Thoracic aorta (tissue), 2 donors: ENCODE measurements at places on chromosomes 11 and 22.

GRCh38 chr11:128188346-128189004 is 398.9 kb downstream of the ETS1 start:
- DNase-seq, result no peak
- H3K4me1 ChIP-seq, result no peaks in the 10 kb centered on the region
- no peaks in the 10 kb centered on the region for H3K27me3 ChIP-seq
- no peaks in the 10 kb centered on the region for H3K36me3 ChIP-seq

DNA sequence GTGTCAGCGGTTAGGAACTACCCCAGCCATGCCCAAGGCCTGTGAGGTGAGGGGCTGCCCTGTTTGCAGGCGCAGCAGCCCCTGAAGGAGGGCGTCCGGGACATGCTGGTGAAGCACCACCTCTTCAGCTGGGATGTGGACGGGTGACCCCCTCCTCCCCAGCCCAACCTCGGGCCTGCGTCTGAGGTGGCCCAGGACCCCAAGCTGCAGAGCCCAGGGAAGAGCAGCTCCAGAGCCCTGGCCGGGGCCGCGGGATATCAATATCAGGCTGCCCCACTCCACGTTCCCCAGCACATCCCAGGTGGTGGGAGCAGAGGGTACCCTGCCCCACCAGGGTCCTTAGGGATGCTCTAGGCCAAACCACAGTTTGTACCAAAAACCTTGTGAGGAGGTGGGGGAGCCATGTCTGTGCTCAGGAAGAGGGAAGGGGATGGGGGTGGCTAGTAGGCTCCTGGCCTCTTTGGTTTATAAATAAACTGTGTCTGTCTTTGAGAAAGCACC is 39.3 kb downstream of the SGSM3 start:
- no peak overlapping the region for H3K27ac ChIP-seq
- peaks cover 47% of the 10 kb centered on the region for H3K36me3 ChIP-seq
- H3K4me1 ChIP-seq, result no peaks in the 10 kb centered on the region
- H3K27me3 ChIP-seq, result no peaks in the 10 kb centered on the region

DNA sequence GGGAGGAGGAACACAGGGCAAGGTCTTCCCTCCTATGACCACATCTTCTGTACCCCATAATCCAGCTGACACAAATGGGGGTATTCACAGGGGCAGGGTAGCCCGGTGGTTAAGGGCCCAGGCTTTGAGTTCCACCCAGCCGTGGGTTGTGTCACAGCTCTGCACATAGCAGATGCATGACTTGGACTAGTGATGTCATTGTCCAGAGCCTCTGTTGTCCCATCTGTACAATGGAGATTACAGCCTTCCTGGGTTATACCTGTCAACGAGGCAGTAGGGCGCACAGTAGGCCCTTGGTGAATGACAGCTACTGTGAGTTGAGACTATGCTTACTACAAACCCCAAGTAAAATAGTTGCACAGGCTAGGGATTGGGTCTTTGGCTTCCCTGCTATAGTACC is 99.3 kb upstream of the CRYBB3 start:
- H3K27me3 ChIP-seq, result no peaks in the 10 kb centered on the region
- DNase-seq, result no peak
- peak overlapping the region; percentile 79 for H3K27ac ChIP-seq
- no peaks in the 10 kb centered on the region for H3K36me3 ChIP-seq
- H3K4me3 ChIP-seq, result no peak overlapping the region

GRCh38 chr22:26702906-26703830 is 45.8 kb downstream of the MIAT start:
- no peaks in the 10 kb centered on the region for H3K4me1 ChIP-seq
- H3K27me3 ChIP-seq, result no peaks in the 10 kb centered on the region
- H3K4me3 ChIP-seq, result no peak overlapping the region
- no peak overlapping the region for H3K27ac ChIP-seq
- DNase-seq, result no peak
- peaks cover 5% of the 10 kb centered on the region for H3K36me3 ChIP-seq

DNA sequence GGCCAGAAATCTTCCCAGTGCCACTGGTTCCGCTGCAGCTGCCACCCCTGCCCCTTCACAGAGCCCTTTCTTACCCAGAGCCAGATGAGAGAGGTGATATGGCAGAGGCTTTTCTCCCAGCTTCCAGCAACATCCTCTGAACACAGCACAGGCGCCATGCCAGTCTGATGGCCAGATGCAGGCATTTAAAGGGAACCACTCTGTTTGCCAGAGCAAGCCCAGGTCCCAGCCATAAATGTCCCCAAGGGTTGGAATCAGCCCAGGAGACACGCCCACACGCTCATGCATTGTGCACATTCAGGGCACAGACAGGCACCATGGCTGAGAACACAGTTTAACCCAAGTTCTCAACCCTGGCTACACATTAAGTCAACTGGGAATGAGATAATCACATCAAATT is 114.3 kb upstream of the CSNK2A3 start:
- H3K36me3 ChIP-seq, result no peaks in the 10 kb centered on the region
- no peak overlapping the region for H3K4me3 ChIP-seq
- no peak overlapping the region for H3K27ac ChIP-seq
- H3K27me3 ChIP-seq, result no peaks in the 10 kb centered on the region
- DNase-seq, result no peak

DNA sequence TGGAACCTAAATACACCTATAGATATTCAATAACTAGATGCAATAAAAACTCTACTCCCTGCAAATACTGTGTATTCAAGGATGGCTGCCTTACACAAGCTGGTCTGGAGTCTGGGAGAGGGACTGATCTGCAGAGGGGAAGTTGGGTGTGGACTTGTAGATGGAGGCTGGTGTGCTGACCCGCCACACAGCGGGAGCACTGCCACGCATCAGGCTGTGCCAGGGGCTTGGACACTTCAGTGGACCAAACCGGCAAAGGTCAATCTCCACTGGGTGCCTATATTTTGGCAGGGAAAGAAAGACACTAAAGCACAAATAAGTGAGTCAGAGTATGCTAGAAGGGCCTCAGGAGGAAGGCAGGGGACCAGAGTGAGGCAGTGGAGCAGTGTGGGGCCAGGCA is 2.1 kb upstream of the SHANK3 start:
- H3K36me3 ChIP-seq, result no peaks in the 10 kb centered on the region
- peaks cover 6% of the 10 kb centered on the region for H3K4me1 ChIP-seq
- no peak overlapping the region for H3K4me3 ChIP-seq
- no peak for DNase-seq

- no peaks in the 10 kb centered on the region for H3K27me3 ChIP-seq
- H3K4me3 ChIP-seq, result no peak overlapping the region
- no peaks in the 10 kb centered on the region for H3K36me3 ChIP-seq
Measured at GRCh38 chr11:44258190-44258489, 51.8 kb downstream of the ALX4 start.

- H3K4me3 ChIP-seq, result no peak overlapping the region
- no peaks in the 10 kb centered on the region for H3K27me3 ChIP-seq
- H3K27ac ChIP-seq, result no peak overlapping the region
- H3K36me3 ChIP-seq, result no peaks in the 10 kb centered on the region
- H3K4me1 ChIP-seq, result no peaks in the 10 kb centered on the region
- DNase-seq, result no peak
Measured at GRCh38 chr11:9095421-9095820, 4.0 kb upstream of the SCUBE2 start.
